ENCODE measurements at places on chromosomes 1 and 21.

- no peak for DNase-seq
Observed at GRCh38 chr1:166868639-166869038, 7.4 kb downstream of the TADA1 start.

- no peak for DNase-seq
Observed at GRCh38 chr1:14149431-14149830, 449.1 kb upstream of the KAZN start.

GRCh38 chr1:63600248-63600647, 7.0 kb downstream of the PGM1 start:
- no peak for DNase-seq

DNA sequence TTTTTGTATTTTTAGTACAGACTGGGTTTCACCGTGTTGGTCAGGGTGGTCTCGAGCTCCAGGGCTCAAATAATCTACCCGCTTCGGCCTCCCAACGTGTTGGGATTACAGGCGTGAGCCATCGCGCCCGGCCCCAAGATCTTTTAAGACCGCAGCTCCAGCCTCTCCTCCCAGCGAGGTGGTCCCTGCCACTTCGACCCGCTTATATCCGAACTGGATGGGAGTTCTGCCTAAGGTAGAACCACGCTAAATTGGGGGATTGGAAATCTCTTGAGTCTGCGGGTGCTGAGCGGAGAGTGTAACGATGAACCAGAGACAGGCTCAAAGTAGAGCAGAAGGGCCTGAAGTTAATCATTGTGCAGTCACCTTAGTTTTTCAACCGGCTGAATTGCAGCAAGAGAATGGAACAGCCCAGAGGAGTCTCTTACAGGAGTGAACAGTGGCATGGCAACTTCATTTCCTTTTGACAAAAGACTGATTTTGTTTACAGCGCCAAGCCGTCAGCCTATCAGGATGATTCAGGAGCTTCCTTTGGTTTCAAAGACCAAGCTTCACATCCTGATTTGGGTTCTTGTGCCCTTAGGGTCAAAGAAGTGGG, 726 bp upstream of the CYB5R1 start:
- peak; percentile 14 for DNase-seq

- no peak for DNase-seq
Observed at GRCh38 chr1:114093624-114094362, 59.9 kb downstream of the SYT6 start.

DNA sequence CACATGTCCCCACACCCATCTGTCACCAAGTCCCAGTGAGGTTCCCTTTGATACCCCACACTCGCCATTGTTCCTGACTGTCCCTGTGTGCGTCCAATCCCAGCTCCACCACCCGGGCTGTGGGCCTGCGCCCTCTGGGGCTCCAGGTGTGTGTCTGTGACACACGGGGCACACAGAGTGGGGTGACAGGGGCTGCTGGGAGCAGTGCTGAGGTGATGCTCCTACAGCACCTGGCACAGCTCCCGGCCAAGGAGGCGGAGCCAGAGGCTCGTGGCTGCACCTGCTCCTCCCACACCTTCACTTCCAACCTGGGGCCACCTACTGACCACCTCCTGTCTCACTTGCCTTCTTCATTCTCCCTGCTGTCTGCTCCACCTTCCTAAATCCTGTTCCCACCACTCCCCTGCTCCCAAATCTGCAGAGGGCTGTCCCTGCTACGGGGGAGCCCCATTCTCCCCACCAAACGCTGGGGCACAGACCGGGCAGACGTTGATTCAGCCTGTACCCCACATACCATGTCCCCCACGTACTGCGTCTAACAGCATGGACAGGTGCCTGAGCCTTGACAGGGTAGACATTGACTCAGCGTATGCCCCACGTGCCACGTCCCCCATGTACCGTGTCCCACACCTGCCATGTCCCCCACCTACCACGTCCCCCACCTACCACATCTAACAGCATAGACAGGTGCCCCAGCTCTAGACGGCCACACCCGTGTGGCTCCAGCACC, 16.4 kb downstream of the WDR4 start:
- no peak for DNase-seq

DNA sequence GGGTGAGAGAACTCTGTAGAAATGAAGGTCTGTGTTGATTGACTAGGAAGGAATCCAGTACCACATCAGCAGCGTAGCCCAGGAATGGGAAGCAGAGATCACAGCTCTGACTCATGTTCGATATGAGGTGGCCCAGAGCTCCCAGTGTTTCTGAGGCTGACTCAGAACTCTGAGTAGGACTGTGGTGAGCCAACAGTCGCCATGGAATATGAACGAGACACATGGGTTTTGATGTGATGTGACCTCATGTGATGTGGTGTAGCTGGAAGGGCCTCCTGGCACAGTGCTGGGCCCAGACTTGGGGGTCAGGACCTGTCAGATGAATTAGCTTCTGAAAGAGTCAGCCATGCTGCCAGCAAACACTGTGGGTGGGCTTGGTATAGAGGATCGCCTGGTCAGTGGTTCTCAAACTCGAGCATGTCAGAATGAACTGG, 237.0 kb downstream of the MRPL39 start:
- DNase-seq, result peak; percentile 22

DNA sequence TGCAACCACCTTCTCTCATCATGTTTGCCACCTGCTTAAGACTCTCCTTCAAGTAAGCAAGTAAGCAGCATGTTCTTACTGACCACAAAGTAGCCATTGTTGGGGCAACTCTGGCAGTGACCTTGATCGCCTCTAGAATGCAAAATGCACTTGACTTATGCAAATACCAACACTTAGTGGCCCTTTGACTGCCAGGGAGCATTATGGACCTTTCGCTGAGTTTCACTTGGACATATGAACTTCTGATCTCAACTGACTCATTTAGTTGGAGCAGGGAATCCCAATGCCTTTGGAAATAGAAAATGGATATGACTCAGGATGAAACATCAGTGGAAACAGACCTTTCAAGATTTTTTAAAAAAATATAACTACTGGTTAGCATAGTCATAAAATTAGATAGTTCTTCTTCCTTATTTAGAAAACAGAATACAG, 6.1 kb upstream of the PLA2G5 start:
- no peak for DNase-seq

DNA sequence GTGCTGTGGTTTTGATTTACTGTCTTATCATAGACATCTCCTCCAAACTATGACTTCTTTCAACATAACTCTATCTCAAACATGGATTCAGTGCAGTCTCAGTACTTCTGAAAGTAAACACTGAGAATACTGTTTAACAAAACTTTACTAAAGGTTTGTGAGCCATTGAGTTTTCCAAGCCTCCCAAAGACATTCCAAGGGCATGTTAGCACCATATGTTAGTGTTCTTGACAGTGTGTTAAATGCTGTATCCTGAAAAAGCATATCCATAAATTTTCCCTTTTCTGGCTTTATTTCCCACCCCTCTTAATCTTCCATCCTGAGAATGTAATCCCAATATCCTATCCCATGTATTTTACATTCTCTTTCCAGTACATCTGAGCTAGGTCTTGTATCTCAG, 446.8 kb upstream of the CXADR start:
- no peak for DNase-seq

GRCh38 chr1:57518496-57518895, 94.6 kb upstream of the DAB1 start:
- DNase-seq, result no peak

GRCh38 chr1:11654137-11654938, at the start of the genes FBXO2 and FBXO44:
TSS of gene FBXO2 (minus strand) at chr1:11654429. CDS start at chr1:11654340, 89 bp downstream.
TSS of gene FBXO44 (plus strand) at chr1:11654877. CDS start at chr1:11655836, 959 bp downstream.
- peak; percentile 70 for DNase-seq

GRCh38 chr1:212247179-212247721, 38.0 kb upstream of the PPP2R5A start:
- DNase-seq, result no peak

DNA sequence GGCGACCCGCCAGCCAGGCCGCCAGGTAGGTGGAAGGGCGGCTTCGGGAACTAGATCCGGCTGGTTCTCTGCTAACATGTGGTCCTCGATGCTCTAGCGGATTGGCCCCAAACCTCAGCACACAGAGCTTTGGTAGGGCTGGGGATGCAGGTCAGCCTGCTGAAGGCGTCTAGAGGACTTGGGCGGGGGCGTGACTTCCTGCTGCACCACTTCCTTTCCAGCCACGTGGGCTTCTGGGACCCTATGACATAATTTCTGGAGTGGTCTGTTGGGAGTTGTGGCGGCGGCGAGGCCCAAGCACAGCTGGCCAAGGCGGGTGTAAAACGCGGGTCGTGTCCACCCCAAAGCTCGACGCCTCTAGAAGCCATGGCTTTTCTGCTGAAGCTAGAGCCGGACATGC, 124.5 kb downstream of the ATF6 start:
- DNase-seq, result no peak

GRCh38 chr1:80523861-80524260, 1276.9 kb upstream of the ADGRL2 start:
- no peak for DNase-seq

DNA sequence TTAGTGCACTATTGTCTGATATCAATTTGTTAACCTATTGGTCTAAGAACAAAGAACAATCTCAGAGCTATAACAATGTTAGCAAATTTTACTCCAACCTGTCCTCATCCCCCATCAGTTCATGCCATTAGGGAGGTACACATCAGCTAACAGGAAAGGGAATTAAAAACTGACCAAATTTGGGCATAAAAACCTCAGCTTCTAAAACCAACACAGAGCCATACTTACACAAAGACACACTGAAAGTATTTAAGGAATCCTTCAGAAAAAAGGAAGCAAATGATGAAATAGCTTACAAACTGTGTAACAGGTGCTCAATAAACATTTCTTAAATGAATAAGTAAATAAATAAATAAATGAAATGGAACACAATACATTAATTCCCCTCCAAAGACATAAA, 89.2 kb downstream of the TTLL7 start:
- DNase-seq, result no peak

DNA sequence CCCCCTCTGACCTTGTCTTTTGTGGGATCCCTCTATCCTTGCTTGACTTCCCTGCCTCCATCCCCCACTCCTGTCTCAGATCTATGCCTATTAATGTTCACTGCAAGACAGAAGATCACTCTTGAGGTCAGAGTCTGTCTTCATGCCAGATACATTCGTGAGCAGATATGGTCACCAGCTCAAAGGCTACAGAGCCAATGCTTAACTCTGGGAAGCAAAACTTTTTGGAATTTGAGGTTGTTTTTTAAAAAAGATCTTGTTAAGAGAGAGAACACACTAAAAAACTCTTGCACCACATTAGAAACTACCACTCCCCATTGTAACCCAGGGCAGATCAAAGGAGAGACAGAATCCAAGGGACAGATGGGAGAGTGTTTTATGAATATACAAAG, 17.1 kb upstream of the A3GALT2 start:
- no peak for DNase-seq

DNA sequence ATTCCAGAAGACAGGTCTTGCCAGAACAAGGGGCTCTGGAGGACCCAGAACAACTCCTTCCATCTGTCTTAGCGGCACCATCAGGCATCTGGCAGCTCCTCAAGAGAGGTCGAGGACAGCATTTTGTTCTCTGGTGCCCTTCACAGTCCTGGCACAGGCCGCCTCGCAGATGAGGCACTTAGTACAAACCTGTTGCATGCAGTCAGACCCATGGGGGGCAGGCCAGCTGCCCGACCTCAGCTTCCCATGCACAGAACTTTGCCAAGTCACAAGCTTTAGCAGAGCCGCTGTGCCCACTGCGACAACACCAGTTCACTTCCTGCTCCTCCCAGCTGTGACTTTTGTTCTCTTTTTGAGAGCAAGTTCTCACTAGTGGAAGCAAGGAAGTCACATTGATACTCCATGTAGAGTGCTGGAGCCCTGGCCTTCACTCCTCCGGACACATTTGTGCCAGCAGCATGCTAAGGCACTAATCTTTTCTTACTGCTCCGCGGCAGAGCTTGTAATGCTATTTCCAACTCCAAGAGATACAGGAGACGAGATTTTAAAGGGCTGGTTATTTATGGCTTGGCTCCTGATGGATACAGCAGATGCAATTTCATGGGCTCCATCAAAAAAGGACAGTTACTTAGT, 44.6 kb downstream of the HMGB4 start:
- DNase-seq, result no peak

GRCh38 chr1:211616231-211616964, 37.4 kb upstream of the SLC30A1 start:
- no peak for DNase-seq

- no peak for DNase-seq
Observed at GRCh38 chr1:40394491-40395172, 21.1 kb downstream of the SMAP2 start.

DNA sequence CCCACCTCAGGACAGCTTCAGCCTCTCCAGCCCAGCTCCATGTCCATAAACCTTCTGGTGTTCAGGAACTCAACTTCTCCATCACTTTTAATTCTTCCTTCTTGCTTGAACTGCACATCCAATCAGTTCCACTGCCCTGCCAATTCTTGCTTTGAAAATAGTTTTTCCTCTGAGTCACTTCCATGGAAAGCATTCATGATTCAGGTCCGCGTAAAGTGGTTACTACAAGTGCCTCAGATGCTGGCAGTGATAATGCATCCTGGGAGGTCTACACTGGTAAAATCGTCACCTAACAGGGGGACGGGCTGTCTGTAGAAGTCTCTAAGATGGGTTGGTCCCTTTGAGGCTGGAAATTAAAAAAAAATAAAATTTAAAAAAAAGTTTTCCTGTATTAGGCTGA, 25.9 kb upstream of the RCAN1 start:
- DNase-seq, result peak; percentile 8

DNA sequence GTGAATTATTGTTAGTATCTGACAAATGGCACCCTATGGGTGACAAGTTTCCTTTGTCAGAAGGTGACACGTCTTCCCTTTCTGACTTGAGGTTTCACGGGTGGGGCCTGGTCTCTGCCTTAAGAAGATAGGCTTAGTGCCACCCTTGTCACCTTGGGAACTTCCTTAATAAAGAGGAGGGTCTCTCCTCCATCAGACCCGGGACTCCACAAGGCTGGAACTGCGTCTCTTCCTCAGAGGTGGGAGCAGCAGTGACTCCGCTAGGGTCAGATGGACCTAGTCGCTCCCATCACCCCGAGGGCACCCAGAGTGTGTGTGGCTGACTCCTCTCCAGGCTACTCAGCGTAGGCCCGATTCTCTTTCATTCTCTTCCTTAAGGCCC, 774 bp upstream of the WDTC1 start:
- DNase-seq, result no peak

DNA sequence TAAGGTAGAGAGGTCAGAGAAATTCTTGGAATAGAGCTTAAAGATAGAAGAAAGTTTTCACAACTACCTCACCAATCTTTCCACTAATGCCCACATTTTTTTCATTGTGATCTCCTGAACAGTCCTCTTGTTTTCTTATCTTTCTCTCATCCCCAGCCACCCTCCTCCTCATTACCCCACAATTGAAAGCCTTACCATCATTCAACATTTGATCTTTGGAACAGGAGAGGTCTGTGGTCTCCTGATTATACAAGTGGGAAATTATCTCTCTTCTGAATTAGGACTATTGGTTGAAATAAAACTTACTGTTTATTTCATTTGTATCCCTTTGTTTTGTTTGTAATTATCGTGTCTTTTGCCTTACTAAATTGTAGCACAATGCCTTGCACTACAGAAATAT, 29.6 kb downstream of the DNAH14 start:
- no peak for DNase-seq

DNA sequence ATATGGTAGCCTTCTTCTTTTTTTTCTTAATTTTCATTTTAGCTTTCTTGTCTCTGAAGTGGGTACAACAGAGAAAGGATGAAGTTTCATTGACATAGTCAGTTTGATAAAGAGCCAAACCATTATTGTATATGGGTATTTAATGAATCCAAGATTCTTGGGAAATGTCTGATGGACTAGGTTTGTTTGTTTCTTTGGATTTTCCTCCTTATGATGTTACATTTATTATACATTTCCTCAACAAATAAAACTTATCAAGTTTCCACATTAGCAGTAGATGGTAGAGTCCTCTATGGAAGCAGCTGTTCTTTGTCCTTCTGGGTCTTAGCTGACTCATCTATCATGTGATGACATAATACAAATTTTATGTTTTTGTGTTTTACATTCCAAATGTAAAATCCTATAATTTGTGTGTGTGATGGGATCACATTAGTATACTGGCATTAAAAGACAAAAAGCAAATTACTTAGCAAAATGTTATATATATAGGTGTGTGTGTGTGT, 6.0 kb downstream of the COL24A1 start:
- DNase-seq, result no peak
